ENCODE measurements at places on chromosomes 6 and 20.

GRCh38 chr20:31440012-31440659 lies at the start of gene DEFB123:
Gene DEFB123 (plus strand): TSS chr20:31440632. CDS start chr20:31440699, 67 bp downstream.
- no peak for DNase-seq

DNA sequence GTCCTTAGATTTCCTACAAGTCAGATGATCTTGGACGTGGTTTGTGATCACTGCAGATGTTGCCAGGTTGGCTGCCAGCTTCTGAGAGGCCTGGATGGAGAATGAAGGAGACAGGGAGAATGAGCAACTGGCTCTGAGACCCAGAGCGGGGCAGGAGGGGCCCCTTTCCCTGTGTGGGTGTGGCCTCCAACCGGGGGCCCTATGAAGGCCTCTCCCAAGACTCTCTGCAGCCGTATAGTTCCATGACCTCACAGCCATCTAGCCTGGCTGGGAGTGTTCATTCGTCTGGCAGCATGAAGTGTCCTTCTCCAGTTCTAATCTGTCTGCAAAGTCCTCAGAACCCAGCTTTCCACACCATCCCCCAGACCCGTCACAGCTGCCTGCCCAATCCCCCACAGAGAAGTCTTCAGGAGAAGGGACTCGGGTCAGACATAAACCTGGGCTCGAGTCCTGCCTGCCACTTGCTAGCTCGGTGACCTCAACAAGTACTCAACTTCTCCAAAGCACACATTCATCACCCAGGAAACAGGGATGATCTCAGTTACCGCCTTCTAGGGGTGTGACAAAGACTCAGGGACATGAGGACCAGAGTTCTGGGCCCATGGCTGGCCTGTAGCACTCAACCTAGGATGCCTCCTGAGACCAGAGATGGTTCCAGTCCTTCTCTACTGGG lies 122.6 kb downstream of the EDN3 start:
- peak; percentile 89 for DNase-seq

DNA sequence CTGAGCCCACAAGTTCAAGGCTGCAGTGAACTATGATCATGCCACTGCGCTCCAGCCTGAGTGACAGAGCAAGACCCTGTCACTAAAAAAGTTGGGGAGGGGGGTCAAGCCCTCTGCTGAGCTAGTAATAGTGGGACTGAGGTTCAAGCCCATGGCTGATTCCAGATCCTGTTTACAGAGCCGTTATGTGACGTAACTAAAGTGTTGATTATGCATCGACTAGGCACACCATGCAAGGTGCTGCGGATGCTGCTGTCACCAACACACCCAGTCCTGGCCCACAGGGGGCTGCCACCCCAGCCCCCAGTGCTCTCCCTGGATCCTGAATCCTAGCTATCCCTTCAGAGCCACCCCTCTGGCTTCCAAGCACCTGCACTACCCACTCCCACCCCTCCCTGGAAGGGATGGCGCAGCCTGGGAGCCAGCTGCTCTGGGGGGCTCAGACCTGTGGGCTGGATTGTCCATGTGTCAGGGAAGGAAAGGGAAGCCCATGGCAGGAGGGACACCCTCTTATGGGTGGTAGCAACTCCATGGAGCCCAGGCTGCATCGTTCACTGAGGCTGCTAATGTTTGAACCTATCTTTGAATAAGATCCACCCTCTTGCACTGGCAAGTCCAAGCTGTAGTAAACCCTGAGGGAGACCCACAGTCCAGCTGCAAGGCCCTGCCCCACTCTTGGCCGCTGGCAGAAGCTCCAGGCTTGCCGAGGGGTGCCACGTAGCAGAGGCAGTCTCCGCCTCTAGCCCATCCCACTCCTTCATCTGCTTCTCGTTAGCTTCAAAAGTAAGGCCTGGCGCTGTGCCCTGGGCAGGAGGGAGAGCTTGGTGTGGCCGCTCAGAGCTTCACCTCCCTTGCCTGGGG lies 95.0 kb downstream of the SNX5 start:
- DNase-seq, result peak; percentile 97

DNA sequence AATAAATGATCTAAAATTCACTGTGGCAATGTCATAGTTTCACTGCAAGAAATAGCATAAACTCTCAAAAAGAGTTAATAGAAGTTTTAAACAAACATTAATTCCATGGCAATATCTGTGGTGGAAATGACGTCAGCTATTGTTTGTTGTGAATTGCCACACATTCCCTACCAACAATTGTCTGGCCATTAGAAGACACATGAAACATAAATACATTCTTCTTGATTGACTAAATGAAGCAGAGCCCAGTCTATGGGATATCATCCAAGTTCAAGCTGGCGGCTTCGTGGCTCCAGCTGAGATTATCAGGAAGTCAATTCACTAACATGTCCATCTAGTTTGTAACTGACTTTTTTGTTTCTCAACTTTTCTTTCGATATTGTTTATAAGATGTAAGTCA lies 369.0 kb downstream of the ARHGAP18 start:
- DNase-seq, result no peak

DNA sequence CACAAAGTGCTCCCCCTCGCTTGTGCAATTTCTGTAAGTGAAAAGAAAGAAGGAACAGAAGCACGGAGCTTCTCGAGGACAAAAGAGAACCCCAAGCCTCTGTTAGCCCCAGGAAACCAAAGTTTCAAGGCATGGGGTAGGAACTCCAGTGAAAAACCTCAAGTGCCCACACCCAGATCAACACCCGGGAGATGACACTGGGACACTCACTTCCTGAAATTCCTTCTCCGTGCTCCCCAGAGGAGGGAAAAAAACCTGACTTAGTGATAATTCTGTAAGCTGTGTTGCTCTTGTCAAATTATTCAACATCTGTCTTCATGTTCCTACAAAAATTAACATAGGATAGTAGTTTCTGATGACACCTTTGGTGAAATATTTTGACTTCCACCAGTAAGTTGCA lies 4.6 kb downstream of the MDGA1 start:
- DNase-seq, result no peak

- no peak for DNase-seq
Measured at GRCh38 chr6:141809901-141810300, 322.8 kb upstream of the GJE1 start.

Data from left hindlimb (tissue), 1 donor.